ENCODE measurements at places on chromosomes 1 and 21.

GRCh38 chr1:106063510-106063909 lies 993.0 kb upstream of the PRMT6 start:
- DNase-seq, result peak; percentile 83

- DNase-seq, result no peak
Observed at GRCh38 chr1:41743366-41743765, 175.4 kb downstream of the HIVEP3 start.

GRCh38 chr21:23950344-23950743 lies 1656.9 kb downstream of the MRPL39 start:
- no peak for DNase-seq

- DNase-seq, result no peak
Observed at GRCh38 chr1:168585191-168585590, 8.8 kb downstream of the XCL1 start.

- DNase-seq, result peak; percentile 41
Observed at GRCh38 chr1:163056831-163057230, 12.3 kb upstream of the RGS4 start.

DNA sequence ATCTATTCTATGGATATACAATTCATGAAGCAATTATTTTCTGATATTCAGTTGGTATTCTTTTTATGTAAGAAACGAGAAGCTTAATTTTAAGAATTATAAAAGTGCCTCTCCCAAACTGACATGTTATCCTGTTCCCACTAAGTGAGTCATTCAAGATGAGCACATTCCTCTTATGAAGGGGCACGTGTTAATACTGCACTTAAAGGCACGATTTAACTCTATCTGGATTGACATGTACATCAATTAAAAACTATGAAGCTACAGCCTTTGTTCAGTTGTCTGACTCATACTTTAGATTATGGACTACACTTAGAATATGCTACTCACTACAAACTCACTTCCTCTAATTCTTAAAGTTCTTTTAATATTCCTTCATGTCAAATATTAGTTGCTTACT lies 111.6 kb downstream of the CYYR1 start:
- DNase-seq, result no peak

DNA sequence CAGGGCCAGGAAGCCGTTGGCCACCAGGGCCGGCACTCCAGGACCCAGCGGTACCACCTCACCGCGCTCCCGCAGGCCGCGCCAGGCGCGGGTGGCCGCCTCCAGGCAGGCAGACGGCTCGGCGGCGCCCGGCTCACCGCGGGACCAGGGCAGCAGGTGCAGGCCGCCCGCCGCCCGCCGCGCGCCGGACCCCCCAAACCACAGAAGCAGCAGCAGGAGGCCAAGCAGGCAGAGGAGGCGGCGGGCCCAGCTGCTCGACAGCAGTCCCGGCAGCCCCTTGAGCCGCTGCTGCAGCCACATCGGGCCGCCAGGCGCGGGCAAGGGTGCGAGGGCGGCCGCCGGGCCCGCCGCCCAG lies 312 bp downstream of the KIAA2013 start:
- DNase-seq, result no peak

- no peak for DNase-seq
Observed at GRCh38 chr21:15695241-15695640, 34.5 kb upstream of the USP25 start.

DNA sequence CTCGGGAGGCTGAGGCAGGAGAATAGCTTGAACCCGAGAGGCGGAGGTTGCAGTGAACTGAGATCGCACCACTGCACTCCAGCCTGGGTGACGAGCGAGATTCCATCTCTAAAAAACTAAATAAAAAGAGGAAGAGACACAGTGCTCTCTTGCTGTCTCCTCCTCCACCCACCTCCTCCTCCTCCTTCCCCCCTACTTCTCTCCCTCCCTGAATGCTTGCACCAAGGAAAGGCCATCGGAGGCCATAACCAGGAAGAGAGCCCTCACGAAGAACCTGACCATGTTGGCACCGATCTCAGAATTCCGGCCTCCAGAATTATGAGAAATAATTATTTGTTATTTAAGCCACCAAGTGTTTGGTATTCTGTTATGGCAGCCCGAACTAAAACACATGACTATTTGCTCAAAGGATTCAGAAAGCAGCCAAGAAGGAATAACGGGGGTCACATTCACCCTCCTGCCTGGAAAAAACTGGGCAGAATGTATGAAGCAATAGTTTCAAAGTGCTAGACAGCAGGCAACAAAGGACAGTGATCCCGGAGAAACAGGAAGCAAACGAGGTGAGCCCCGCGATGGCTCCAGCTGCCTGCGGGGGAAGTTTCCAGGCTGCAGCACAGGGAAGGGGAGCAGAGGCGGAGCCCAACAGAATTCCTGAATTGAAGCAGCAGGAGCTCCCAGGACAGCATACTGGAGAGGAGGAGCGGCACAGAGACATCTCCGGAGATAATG lies 35.8 kb downstream of the LDLRAD1 start:
- no peak for DNase-seq

DNA sequence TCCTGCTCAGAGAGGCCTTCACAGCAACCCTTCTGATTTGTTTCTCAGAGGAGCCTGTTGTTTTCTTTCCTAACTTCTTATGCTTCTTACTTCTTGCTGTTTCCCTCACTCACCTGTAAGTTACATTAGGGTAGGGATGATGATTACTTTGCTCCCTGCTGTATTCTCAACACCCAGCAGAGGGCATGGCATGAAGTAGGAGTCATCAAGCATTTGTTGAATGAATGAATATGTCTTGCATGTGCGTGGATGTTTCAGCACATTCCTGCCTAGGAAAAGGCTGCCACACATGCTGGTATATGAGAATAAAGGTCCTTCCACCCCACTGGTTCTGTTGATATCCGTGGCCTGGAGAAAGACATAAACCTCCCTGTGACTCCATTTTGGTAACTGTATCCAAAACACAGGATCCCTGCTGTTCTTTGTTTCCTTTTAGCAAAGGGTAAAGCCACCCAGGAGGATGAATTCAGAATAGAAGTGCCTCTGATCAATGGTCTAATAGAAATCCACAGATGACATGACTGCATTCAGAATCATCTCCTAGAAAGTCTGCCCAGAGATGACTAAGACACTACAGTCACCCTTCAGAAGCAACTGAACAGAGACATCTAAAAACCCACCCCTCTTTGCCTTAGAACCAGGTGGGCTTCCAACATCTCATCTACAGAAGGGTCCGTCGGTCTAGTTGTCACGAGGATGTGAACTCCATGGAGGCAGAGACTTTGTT lies 168.8 kb downstream of the ZSCAN20 start:
- peak; percentile 57 for DNase-seq

- no peak for DNase-seq
Observed at GRCh38 chr1:79090985-79091384, 84.5 kb upstream of the ADGRL4 start.

DNA sequence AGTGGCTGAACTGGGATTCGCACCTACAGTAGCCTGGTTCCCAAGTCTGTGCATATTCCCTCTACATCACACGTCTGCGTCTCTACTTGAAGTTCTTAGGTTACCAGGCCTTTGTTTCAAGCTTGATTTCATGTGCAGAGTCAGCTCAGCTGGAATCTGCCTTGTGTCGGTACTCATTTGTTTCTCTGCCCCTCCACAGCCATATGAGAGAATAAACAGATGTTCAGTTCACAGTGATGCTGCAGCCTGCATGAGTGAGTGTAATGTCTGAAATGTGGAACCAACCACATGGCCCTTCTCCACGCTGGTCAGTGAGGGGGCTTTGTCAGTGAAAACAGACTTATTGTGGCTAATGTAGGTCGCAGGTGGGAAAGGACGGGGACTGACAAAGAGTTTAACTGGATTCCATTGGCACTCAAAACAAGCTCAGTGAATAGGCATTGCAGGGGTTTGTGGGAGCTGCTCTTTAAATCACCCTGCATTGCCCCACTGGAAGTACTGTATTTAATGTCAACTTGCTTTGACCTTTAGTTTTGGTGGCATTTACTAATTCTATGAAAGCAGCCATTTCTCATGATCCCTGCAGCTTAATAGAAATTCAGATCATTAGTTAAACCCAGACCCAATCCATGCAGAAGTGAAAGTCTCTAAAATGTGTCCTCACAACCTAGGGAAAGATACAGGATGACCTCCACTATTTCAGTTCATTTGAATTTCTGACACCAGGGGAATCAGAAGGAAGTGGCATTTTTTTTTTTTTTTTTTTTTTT lies 136.4 kb upstream of the FAM78B start:
- no peak for DNase-seq

DNA sequence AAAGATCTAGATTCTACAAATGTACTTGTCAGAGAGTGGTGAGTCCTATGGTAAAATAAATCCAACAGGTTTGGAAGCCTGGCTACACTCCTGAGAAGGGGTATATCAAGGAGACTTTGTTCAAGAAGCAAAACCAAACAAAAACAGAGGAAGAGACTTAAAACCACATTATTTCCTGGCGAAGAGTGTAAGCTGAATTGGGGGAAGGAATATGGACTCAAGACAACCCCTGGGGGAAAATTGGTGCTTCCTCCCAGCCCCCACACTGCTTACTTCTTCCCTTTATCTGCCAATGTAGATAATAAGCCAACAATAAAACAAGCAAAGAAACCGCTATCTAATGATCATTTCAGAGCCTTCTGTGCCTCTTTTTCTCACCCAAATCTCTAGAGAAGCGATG lies 48.4 kb upstream of the ZBTB18 start:
- DNase-seq, result no peak

GRCh38 chr1:214546084-214546483 lies 5.3 kb downstream of the PTPN14 start:
- DNase-seq, result no peak

DNA sequence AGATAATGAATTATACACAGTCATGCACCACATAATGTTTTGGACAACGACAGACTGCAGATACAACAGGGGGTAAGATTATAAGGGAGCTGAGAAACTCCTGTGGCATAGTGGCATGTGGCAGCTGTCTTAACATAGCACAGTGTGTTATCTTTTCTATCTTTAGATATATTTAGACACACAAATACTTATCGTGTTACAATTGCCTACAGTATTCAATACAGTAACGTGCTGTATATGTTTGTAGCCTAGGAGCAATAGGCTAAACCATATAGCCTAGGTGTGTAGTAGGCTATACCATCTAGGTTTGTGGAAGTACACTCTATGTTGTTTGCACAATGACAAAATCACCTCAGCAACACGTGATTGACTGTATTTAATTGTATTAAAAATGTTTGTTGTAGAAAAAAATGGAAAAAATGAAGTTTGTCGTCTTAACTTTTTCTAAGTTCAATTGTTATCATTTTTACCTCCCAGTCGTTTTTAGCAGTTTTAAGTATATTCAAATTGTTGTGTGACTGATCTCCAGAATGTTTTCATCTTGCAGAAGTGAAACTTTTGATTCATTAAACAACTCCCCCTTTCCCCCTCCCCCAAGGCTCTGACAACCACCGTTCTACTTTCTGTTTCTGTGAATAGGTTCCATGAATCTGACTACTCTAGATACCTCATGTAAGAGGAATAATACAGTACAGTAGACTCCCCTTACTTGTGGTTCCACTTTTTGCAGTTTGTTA lies 351.0 kb upstream of the B3GALT2 start:
- no peak for DNase-seq

DNA sequence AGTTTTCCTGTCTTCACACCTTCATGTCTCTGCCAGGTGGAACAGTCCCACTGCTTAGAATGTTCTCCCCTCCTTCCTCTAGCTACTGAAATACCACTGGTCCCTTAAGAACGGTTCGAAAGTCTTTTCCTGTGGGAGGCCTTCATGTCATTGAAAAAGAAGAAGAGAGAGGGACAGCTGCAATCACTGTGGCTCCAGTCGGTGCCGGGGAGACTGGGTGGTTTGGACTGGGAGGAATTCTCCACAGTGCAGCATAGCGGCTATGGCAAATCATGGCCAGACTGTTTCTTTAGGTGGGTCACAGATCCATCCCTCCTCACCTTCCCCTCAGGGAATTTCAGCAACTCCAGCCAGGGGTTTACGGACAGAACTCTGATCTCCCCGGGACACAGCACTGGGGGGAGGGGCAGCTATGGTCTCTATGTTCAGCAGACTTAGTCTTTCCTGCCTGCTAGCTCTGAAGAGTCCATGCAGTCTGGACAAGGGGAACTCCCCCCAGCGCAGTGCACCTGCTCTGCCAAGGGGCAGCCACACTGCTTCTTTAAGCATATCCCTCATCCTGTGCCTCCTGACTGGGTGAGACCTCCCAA lies 567.2 kb downstream of the SMYD3 start:
- no peak for DNase-seq

GRCh38 chr1:36973056-36973455 lies 61.3 kb downstream of the GRIK3 start:
- DNase-seq, result no peak

DNA sequence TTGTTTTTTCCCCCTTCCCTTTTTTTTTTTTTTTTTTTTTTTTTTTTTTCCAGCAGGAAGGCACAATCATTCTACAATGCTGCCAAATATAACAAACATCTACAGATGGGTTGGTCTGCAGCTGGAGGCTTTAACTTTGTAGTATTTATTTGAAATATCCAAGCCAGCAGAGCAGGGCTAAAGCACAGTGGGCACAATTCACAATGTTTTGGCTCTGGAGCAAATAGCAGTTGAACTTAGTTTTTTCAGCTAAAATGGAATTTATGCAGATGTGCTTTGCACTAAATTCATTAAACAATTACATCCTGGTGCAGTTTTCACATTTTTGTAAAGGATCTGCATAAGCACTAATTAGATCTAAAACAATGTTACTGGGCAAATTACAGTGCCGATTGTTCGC lies 39.8 kb upstream of the ZBTB18 start:
- DNase-seq, result no peak

DNA sequence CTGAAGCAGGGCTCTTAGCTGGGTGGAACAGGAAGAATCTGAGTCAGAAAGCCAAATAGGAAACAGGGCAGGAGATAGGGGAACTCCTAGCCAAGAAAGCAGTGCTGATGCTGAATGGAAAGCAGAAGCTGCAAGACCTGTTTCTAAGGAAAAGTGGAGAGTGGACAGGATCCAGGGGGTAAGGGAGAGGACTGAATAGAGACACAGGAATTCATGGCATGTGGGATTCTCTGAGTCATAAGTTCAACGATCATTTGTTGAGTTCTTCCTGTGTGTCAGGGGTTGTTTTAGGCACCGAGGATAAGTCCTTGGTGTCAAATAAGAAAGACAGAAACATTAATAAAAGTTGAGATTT lies 153.8 kb upstream of the FGGY start:
- no peak for DNase-seq

- DNase-seq, result no peak
Observed at GRCh38 chr1:81681114-81681513, 119.6 kb upstream of the ADGRL2 start.

- peak; percentile 53 for DNase-seq
Observed at GRCh38 chr1:234276151-234276788, 97.0 kb upstream of the COA6 start.

Measured in NCI-H774 (cell line).